Cardiac fibroblast (primary cell): ENCODE measurements at places on chromosomes 2 and 18.

DNA sequence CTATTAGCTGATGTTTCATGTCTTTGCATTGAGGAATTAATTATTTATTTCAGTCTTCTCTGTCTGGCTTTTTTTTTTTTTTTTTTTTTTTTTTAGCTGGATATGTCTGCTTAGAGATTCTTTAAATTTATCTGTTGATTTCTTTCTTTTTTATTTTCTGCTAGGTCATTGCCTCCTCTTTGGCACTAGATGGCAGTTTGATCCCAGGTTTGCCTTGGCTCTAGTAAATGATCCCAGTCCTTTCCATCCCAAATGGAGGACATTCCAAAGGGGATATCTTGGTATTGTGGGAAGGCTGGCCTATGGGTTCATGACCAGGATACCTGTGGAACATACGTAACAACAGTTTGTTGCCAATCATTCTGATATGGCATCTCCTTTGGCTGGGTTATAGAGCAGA, 339.5 kb upstream of the GCFC2 start:
- no peak for DNase-seq

GRCh38 chr2:227819398-227819697, 5.7 kb downstream of the CCL20 start:
- DNase-seq: no peak

- DNase-seq: peak; percentile 6
Observed at GRCh38 chr2:30226144-30227032, 4.9 kb upstream of the LBH start.

DNA sequence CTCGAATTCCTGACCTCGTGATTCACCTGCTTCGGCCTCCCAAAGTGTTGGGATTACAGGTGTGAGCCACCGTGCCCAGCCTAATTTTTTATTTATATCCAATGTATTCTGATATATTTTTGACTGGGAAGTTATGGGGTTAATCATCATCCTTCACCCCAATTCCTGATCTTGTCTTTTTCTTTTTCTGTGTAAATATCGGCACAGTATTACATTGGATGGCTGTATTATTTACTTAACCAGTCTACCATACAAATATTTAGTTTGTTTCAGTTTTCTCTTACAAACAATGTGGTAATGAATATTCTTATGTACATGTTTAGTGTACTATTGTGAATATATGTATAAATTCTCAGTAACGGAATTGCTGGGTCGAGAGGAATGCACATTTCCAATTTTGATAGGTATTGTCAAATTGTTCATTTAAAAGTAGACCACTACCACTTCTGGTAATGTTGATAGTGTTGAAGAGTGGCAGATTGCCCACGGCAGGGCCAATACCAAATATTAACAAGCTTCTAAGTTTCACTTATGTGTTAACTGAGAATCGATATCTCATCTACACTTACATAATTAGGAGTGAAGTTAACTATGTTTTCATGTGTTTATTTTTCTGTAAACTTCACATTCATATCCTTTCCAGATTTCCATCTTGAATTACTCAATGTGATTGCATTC, 196.7 kb downstream of the ALPK2 start:
- DNase-seq: no peak

- peak; percentile 97 for DNase-seq
Observed at GRCh38 chr2:144516981-144517865, 2.7 kb downstream of the ZEB2 start.

DNA sequence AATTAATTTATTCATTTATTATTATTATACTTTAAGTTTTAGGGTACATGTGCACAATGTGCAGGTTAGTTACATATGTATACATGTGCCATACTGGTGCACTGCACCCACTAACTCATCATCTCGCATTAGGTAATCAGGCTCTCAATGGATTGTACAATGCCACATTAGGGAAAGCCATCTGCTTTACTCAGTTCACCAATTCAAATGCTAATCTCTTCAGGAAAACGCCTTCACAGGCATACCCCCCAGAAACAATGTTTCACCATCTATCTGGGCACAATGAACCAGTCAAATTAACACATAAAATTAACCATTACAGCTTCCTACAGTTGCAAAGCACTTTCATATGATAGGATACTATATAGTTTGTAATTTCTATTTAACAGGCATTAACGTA, 84.8 kb upstream of the DNAJC10 start:
- DNase-seq: no peak

DNA sequence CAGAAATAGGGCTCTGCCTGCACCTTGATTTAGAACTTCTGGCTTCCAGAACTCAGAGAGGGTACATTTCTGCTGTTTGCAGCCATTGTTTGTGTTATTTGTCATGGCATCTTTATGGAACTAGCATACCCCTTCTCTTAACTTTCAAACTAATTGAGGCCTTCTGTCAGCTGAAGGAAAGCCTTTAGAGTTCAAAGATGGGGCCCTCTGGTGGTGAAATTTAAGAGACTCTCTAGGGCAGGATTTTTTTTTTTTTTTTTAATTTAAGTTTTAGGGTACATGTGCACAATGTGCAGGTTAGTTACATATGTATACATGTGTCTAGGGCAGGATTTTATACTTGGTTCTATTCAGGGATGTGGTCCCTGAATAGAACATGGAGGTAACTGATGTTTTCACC, 260.6 kb upstream of the LINC00305 start:
- peak; percentile 0 for DNase-seq

DNA sequence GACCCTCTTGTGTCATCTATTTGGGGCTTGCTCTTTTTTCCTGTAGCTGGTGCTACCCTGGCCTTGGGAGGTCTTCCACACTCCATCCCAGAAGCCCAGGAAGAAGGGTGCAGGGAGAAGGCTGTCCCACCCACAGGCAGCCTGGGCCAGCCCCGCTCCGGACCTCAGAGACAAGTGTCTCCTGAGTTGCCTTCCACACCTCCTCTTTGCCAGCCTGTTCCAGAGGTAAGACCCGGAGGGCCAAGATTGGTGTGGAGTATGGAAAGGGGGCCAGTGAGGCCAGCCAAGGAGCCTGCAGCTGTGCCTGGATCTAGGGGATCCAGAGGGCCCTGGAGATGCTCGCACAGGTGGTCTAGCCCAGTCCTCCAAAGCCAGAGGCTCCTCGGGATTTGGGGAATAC, 40.5 kb downstream of the ST8SIA5 start:
- DNase-seq: no peak
